ENCODE measurements at places on chromosomes 3 and 15.

DNA sequence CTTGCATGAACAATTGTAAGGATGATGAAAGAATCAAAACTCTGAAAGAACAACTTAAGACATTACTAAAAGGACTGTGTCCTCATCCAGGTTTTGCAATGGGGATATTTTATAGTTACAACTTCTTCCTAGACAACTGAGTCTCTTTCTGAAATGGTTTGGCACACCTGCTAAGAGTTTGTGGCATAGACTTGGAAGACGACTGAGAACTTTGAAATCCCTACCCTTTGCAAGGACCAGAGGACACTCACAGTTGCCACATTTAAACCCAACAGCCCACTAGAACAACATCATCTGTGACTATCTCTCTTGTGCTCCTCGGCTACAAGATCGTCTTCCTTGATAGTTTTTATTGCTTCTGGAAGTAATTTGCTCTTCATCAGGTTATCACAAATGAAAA is 342.4 kb downstream of the RORA start:
- DNase-seq: no peak

- no peak for DNase-seq
Observed at GRCh38 chr3:49806850-49807249, 3.8 kb downstream of the INKA1 start.

DNA sequence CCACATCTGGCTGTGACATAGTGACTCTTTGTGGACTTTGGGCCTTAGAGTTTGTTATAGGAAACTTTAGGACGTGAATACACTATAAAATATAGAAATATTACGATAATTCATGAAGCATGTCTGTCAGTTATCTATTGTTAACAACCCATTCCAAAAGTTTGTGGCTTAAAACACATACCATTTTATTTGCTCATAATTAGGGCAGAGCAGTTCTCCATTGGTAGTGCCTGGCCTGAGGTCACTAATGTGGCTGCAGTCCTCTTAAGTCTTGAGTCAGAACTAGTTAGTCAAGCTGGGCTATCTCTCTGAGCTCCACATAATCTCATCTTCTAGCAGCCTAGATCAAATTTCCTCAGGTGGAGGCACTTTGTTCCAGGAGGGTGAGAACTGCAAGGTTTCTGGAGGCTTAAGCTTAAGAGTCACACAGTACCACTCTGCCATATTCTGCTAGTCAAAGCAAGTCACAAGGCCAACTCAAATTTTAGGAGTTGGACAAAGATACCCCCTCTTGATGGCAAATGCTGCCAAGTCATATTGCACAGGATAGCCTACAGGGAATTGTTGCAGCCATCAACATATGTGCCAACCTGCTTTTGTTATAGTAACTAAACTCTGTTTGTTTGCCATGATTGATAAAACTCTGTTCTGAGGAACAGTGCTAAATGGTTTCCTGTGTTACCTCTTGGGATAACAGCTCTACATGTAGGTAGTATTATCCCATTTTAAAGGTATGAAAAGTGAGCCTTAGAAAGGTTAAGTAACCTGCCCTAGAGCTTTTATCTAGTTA is 8.7 kb downstream of the ATXN7 start:
- DNase-seq: no peak

- DNase-seq: no peak
Observed at GRCh38 chr3:141241616-141242376, 10.2 kb downstream of the PXYLP1 start.

DNA sequence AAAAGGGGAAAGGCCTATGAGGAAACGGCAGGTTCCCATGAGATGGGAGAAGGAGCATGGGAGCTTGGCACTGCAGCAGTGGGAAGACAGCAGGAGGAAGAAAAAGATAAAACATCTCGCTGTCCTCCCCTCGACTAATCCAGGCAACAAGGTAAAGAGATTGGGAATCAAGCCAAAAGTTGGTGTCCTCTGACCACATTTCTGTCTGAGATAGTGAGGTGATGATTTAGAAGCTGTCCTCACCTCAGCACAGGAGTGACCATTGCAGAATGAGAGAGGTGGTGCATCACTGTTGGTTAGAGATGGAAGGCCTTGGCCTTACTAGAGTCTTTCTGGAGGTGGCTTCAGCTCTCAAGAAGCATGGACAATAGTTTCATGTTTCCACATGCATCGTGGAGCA is 226.6 kb upstream of the CCDC54 start:
- DNase-seq: no peak

DNA sequence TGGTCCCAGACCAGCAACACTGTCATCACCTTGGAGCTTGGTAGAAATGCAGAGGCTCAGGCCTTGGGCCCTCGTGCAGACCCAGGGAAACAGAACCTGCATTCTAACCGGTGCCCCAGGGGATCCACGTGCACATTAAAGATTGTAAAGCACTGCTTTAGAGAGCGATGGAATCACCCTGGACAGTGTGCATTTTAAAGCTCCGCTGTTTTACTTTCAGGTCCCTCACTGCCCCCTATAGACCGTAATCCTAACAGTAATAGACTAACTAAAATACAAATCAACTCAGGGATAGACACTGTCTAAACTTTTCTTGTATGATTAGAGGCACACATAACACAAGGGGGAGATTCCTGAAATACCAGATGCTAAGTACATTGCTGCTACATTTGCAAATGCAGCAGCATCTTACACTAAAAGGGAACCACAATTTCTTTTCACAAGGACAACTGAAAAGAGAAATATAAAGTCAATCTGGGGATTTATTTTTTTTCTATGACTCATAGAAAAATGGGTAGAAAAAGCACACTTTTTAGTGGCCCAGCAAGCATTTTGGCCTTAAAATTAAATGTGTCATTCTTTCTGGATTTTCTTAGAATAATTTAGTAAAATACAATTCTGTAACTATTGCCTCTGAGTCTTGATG is 10.5 kb upstream of the SH3GL3 start:
- no peak for DNase-seq

GRCh38 chr3:37858742-37859141 is 2.9 kb upstream of the CTDSPL start:
- DNase-seq: no peak
